ENCODE measurements at places on chromosomes 12 and 14. TPM values are rescaled to one million over a fixed set of nuclear protein-coding genes. Genes with fewer than 3 reads are reported as not detected.

Gene KCNH5
- polyA plus RNA-seq = 0.71 TPM

Gene C14orf39
- polyA plus RNA-seq = 5.7 TPM

Gene TOMM20L
- polyA plus RNA-seq = not detected

Gene MAP1LC3B2
- polyA plus RNA-seq = 9.4 TPM

Gene AQP6
- not detected for polyA plus RNA-seq

Gene ACACB
- 5.2 TPM for polyA plus RNA-seq

Gene C12orf54
- not detected for polyA plus RNA-seq

Gene ETFBKMT
- 0.87 TPM for polyA plus RNA-seq

Gene COX14
- polyA plus RNA-seq = 73.5 TPM

Gene SP7
- polyA plus RNA-seq = not detected

Gene INHBC
- not detected for polyA plus RNA-seq

Gene SDSL
- polyA plus RNA-seq = not detected

Gene TMEM132C
- polyA plus RNA-seq = not detected

Gene BDKRB1
- not detected for polyA plus RNA-seq

Gene SYCP3
- polyA plus RNA-seq = 1.5 TPM

Gene KRT71
- polyA plus RNA-seq = not detected

Gene NFYB
- polyA plus RNA-seq = 67.2 TPM

Gene PLA2G1B
- polyA plus RNA-seq = not detected

Gene TBC1D30
- 1.8 TPM for polyA plus RNA-seq

Gene OR4K14
- not detected for polyA plus RNA-seq

Gene KRT3
- not detected for polyA plus RNA-seq

All from GM23338 (cell line).